ENCODE measurements at places on chromosomes 5 and 9.

- DNase-seq, result no peak
Measured at GRCh38 chr5:14793851-14794250, 77.7 kb downstream of the ANKH start.

GRCh38 chr5:17077440-17078233 lies 139.8 kb upstream of the BASP1 start:
- DNase-seq, result no peak

GRCh38 chr5:24646915-24647314 lies 2.1 kb upstream of the CDH10 start:
- no peak for DNase-seq

DNA sequence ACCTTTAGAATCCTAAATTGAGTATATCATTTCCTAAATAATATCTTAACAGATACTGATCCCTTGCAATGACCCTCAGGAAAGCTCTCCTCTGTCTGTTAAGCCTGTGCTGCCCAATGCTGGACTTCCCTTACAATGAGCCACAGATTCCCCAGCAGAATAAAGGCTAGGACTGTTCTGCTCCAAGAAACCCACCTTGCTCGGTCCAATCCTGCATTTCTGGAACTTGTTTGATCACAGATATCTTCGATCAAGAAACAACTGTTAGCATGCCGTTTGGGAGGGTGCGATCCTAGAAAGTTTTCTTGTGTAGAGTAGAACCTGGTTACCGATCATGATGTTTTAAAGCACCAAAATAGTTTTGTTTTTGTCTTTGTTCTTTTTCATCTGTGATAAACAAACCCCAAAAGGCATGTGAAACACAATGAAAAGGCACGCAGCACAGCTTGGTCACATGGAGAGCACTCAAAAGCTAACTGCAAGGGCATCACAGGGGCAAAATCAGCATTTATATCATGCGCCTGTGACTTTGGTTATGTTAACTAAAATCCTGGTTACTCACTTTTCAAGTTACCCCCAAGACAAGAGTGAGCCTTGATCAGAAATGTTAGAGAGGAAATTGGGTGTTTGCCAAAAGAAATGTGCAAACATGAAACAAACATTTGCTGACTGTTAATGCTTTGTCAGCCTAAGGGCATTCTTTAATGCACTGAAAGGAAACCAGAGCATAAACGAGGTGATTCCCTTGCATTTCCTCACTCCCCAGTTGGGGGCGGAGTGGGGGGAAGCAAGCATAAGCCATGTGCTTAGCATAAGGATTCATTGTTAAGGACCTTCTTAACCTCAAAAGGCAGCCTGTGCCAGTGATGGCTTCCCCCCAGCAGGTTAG lies 61.9 kb upstream of the ADAMTS16 start:
- no peak for DNase-seq

DNA sequence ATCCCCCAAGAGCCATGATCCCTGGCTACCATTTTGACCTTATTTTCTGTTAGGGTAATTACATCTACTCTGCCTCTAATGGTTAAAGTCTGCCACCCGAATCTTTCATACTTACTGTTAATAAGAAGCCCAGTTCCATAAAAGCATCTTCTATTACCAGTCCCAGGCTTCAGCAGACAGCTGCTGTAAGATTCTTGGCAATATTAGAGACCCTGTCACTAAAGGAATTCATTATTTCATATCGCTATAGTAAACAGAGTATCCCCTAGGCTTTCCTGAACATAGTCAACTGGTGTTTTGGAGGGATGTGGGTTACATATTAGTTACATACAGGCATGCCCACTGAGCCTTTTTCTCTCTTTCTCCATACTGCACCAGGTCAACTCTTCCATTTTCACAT lies 608.7 kb upstream of the SEMA6A start:
- DNase-seq, result no peak

DNA sequence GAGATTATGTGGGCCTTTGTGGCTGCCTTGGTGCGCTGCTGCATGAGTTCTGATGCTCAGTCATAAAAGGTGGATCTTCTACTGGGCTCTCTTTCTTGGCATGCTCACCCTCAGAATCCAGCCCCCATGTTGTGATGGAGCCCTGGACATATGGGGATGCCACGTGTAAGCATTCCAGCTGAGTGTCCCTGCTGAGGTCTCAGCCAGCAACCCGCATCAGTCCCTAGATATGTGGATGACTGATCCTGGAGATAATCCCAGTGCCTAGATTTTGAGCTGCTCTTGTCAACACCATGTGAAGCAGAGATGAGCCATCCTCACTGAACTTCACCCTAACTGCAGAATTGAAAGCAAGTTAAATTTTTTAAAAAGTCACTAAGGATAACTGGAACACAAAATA lies 390.1 kb downstream of the DMRT2 start:
- no peak for DNase-seq

GRCh38 chr9:3879315-3879714 lies 353.5 kb upstream of the RFX3 start:
- no peak for DNase-seq

DNA sequence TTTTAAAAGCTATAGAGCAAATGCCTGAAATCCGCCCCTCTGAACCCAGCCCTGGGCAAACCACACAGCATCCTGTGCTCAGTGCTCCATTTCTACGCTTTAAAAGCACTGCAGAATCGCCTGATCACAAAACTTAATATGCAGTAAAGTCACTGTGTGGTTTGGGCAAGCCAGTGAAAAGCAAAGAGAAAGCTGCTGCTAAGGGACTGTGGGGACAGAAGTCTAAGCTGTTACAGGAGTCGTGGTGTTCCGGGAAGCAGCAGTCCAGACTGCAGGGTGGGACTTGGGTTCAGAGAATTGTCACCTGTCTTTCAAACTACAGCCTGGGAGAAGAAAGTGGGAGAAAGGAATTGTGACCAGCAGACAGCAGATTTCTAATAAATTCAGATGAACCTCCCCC lies 8.2 kb downstream of the RAPGEF1 start:
- DNase-seq, result peak; percentile 57

- no peak for DNase-seq
Measured at GRCh38 chr5:93117751-93118531, 463.1 kb downstream of the NR2F1-AS1 start.

- DNase-seq, result peak; percentile 69
Measured at GRCh38 chr9:75185585-75186170, 97.4 kb downstream of the OSTF1 start.

DNA sequence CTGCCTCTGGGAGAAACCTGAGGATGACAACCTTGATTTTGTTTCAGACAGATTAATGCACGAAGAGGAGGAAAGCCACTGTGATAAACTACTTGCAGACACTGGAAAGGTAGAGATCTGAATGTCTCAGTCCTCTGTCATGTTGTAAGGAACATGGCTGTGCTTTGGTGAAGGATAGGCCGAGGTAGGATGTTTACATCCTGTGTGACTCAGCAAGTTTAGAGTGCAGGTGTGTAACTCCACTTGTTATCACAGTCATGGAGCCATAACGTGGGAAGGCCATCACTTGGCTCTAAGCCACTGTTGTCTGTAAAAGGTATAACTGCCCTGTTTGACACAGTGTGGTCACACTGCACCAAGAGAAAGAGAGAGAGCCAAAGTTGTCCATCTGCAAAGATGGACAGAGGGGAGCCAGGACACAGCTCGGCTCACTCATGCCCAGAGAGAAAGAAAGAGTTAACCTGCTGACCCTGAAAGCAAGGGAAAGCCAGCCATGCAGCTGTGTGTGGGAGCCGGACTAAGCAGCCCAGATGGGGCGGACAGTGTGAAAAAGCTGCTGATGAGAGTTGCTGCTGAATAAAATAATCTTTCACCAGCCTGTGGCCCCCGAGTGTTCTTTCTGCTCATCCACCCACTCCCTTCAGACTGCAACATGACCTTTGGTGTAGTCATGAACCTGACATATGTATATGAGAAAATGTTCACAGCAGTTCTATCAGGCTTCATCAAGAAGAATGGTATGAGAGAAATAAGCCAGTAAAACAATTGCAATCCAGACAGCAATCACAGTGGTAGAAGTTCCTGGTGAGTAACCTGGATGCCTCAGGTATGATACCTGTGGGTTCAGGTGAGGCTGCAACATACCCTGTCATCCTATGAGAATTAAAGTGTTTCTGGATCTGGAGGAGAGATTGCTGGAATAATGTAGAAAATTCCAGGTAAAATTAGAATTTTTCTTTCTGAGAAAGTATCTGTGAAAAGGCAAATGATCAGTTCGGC lies 115.9 kb downstream of the TARS1 start:
- no peak for DNase-seq

GRCh38 chr5:167754501-167755021 lies 536.9 kb upstream of the WWC1 start:
- DNase-seq, result no peak

DNA sequence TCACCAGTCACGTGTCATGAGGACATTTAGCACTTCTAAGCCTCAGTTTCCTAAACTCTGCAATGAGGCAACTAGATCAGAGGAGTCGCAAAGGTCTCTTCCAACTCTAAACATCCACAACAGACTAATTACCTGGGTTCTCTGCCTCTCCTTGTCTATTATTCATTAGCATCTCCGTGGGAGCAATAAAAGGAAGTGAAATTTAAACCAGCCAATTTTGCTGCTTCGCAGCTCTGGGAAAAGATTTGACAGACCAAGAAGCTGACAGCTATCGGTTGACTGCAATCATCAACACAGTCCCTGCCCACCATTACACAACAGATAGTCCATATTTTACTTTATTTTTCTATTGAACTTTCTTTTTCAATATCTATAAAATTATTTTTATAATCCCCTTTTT lies 308.9 kb downstream of the NR2F1-AS1 start:
- no peak for DNase-seq

DNA sequence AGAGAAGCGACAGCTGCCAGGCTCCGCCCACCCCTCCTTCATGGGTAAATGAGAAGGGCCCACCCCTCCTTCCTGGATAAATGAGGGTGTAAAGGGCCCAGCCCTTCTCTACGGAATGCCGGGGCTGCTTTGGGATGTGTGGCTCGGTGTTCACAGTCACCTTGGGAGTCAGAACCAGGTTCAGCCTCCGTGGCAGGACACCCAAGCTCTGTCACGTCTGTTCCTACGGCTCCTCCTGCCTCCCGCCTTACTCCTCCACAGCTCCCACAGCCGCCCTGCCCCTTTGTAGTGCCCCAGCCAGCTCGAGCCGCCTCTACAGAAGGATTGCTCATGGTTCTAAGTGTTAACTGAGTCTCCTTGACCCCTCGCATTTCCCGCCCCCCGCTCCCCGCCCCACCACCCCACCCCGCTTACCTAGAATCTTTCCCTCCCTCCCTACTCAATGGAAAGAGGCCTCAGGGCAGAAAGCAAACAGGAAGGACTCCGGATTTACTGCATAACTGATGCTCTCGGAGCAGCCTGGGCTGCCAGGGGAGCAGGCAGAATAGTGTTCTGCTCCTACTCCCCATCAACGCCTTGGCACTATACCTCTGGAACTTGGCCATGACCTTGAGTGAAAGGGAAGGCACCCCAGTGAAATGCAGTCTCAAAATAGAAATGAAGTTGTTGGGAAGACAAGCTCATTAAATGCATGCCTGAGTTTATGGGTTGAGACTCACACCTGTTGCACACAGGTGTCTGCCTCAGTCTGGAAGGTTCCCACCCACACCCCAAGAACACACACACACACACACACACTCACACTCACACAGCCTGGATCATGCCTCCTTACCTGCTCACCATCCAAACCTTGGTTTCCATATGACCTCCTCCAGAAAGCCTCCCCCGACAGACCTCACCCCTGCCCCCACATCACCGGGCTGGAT lies 59.6 kb downstream of the NEURL1B start:
- no peak for DNase-seq

GRCh38 chr9:78438780-78439179 lies 141.9 kb downstream of the PSAT1 start:
- DNase-seq, result no peak

- no peak for DNase-seq
Measured at GRCh38 chr5:149297340-149298025, 25.8 kb downstream of the AFAP1L1 start.

DNA sequence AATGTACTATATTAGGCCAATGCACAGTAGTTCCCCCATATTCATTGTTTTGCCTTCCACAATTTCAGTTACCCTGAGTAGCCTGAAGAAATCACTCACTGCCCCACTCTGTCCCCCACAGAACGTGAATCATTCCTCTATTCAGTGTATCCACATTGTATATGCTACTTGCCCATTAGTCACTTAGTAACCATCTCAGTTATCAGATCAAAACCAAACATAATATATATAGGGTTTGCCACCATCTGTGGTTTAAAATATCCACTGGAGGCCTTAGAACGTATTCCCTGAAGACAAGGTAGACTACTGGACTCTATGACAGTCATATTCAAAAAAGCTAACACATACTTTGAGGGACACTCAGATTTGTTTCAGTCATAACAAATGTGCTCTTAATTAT lies 465.7 kb upstream of the RGMB start:
- no peak for DNase-seq

GRCh38 chr9:113997610-113998009 lies 80.5 kb downstream of the AMBP start:
- DNase-seq, result no peak

DNA sequence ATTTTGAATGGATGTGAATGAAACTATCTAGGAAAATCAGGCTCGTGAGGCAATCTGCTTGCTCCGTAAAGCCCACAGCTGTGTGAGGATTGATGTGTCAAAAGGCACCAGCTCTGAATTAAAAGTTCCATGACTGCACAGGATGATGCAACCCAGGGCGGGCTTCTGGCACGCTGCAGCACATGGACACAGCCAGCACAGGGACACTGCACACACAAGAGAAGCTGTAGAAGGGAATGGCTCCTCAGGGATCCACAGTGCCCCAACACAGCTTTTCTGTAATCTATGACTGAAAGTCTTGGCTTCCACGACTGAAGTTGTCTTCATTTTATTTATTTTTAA lies 151.0 kb downstream of the GCNT1 start:
- no peak for DNase-seq

- no peak for DNase-seq
Measured at GRCh38 chr5:89946916-89947315, 462.6 kb downstream of the CETN3 start.

DNA sequence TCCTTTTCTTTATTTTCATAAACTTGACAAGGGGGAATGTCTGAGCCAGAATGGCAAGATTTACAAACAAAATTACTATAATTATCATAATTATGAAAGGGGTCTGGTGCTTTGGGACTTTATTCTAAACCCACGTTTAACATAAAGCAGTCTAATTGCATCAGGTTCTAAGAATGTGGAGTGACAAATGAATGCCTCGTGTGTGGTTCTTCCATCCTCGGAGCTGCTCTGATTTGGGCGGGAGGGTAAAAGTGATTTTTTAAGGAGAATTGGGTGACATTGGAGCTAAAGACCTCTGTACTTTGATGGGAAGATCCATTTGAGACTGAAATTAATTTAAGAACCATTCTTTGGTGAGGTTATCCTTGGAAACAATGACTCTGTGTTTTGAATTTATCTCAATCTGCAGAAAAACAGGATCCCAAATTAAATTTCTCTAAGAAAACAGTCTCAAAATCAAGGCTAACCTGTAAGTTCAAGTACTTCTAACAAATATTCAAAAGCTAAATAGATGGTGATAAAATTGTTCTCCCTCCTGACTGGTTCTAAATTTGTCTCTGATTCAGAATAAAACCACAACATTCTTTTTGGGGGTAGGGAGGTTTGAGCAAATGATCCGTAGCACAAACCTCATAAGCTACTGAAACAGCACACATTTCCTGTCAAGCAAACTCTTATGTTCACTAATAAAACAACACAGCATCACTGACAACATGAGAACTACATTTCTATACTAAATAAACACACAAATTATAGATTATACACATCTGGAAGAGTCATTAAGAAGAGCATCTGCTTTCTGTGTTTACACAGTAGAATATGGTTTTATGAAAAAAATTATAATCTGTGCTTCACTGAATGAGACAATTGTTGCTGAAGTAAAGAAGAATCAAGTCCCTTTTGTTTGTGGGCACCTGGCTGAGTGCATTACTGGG lies 85.5 kb downstream of the DCP2 start:
- DNase-seq, result no peak

GRCh38 chr9:86321373-86321772 lies 32.8 kb downstream of the TUT7 start:
- DNase-seq, result no peak

- peak; percentile 39 for DNase-seq
Measured at GRCh38 chr9:76403352-76403751, 9.1 kb upstream of the RFK start.

Data from activated CD4-positive, alpha-beta memory T cell treated with anti-CD3 and anti-CD28 coated beads for 36 hours (primary cell).